Neural progenitor cell (in vitro differentiated cells): ENCODE measurements at places on chromosomes 1 and 21. TPM values are rescaled to one million over a fixed set of nuclear protein-coding genes. Genes with fewer than 3 reads are reported as not detected.

DNA sequence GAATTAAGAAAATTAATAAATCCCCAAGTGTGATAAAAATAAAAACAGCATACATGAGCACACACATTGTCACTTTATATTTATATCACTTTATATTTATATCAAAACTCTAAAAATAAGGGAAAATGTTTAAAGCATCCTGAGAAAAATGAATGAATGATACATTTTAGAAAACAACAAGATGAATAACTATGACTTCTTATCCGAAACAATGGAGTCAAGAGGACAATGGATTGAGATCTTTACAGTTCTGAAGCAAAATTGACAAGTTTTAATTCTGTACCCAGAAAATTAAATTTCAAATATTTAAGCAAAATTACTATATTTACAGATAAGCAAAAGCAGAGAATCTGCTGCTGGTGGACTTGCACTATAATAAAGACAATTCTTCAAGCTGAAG is 512.6 kb downstream of the MRPL39 start:
- no peak overlapping the region for H3K4me3 ChIP-seq
- H3K27ac ChIP-seq: no peak overlapping the region
- DNase-seq: no peak
- no peaks in the 10 kb centered on the region for H3K27me3 ChIP-seq
- no peaks in the 10 kb centered on the region for H3K36me3 ChIP-seq

GRCh38 chr1:193338194-193338593 is 151.8 kb upstream of the B3GALT2 start:
- H3K27ac ChIP-seq: no peak overlapping the region
- DNase-seq: no peak
- no peak overlapping the region for H3K4me3 ChIP-seq
- no peaks in the 10 kb centered on the region for H3K27me3 ChIP-seq
- no peaks in the 10 kb centered on the region for H3K4me1 ChIP-seq

- no peaks in the 10 kb centered on the region for H3K27me3 ChIP-seq
- H3K4me3 ChIP-seq: no peak overlapping the region
- H3K4me1 ChIP-seq: peaks cover 7% of the 10 kb centered on the region
- H3K27ac ChIP-seq: no peak overlapping the region
Observed at GRCh38 chr21:40433538-40433937, 413.4 kb downstream of the DSCAM start.

GRCh38 chr1:203275656-203276272 is 29.6 kb upstream of the BTG2 start:
- H3K27ac ChIP-seq: no peak overlapping the region
- H3K36me3 ChIP-seq: no peaks in the 10 kb centered on the region
- peaks cover 30% of the 10 kb centered on the region for H3K4me1 ChIP-seq
- H3K27me3 ChIP-seq: peaks cover 12% of the 10 kb centered on the region
- no peak for DNase-seq
- H3K4me3 ChIP-seq: no peak overlapping the region

CAMK2N1 gene
- 6.0 and 11.4 TPM in 2 replicates for total RNA-seq

DNA sequence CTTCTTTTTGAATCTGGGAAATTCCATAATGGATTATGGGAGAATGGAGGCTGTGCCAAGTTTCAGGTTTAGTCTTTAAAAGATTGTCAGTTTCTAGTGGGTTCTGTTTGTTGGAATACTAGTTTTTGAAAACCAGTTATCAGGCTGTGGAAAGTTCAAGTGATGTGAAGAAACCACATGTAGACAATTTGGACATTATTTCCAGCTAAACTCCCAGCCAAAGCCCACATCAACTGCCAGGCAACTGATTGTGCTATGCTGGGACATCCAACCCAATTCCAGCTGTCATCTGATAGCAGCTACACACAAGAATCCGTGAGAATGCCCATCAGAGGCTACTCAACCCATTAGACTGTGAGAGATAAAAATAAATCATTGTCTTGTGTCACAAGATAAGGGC is 546.1 kb upstream of the ADAMTS5 start:
- no peak overlapping the region for H3K4me3 ChIP-seq
- no peaks in the 10 kb centered on the region for H3K27me3 ChIP-seq
- no peaks in the 10 kb centered on the region for H3K4me1 ChIP-seq

RGL1 gene
- total RNA-seq: 13.5 and 15.0 TPM in 2 replicates

MCOLN3 gene
- 0.47 and 0.65 TPM in 2 replicates for total RNA-seq

DNA sequence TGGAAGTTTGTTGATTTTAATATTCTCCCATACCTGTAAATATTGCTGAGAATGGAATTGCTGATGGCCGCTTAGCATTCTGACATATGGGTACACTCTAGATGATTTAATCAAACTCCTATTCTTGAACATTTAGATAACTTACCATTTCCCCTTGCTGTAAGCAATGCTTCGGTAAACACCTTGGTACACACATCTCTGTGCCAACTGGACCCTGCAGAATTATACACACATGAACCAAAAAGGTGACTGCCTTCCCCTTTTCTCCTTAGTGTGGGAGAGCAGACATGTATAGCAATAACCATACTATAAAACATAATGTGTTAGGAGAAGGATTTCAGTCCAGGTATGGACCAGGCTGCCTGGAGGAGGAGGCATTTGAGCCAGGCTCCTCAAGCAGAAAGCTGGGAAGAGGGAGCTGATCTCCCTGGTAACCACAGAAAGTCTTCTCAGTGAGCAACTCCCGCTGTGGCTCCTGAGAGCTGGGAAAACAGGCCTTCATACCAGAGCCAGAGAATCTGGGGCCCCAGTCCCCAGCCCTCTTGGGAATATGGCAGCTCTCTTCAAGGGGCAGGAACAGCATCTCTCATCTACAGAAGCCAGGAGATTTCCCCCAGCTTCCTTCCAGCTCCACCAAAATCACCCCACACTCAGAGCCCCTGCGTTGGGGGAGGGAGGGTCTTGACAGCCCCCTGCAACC is 33.9 kb upstream of the CSF1 start:
- H3K36me3 ChIP-seq: no peaks in the 10 kb centered on the region
- peaks cover 53% of the 10 kb centered on the region for H3K4me1 ChIP-seq
- DNase-seq: peak; percentile 31
- no peaks in the 10 kb centered on the region for H3K27me3 ChIP-seq
- no peak overlapping the region for H3K4me3 ChIP-seq
- peak overlapping the region; percentile 69 for H3K27ac ChIP-seq

DNA sequence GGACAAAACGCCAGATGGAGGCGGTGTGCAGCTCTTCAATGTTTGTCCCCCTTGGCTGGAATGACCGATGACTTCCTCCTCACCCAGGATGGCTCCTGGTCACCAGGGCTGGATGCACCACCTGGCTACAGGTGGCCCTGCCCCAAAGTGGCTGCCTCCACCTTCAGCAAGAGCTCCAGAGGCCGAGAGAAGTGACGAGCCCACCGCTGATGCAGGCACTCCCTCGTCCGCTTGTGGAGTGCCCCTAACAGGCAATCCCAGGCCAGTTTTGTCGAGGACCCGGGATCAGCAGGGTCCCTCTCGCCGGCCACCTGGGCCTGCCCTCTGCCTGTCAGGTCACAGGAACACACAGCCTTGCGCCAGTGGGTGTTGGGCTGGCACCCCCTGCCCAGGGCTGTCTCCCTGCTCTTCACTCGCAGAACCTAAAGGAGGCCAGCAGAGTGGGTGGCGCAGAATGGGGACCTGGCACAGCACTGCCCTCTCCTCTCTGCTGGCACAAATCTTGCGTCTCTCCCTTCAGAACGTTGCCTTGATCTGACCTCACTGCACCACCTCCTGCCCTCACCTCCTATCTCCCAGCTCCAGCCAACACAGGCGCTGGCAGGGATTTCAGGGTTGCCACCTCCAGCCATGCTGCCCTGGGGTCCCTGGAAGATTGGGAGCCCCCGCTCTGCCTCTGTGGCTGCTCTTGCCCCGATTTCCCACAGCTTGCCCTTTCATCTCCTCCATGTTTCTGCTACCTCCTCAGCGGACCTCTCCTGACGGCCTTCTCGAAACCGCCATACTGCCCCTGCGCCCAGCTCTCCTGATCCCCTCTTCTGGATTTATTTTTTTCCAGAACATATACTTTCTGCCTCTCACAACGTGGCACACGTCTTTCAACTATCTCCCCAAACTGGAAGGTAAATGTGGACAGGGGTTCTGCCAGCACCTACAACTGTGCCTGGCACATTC is 38.6 kb downstream of the SLC45A1 start:
- no peaks in the 10 kb centered on the region for H3K27me3 ChIP-seq
- DNase-seq: no peak
- H3K4me1 ChIP-seq: no peaks in the 10 kb centered on the region
- H3K36me3 ChIP-seq: no peaks in the 10 kb centered on the region
- H3K27ac ChIP-seq: no peak overlapping the region
